Left hindlimb (tissue), 1 donor: ENCODE measurements at places on chromosomes 1 and 21.
A peak's percentile ranks its signal among the peaks of the same experiment; 100 is the strongest.

- DNase-seq: no peak
Measured at GRCh38 chr1:64986903-64987871, 20.8 kb upstream of the JAK1 start.

- DNase-seq: no peak
Measured at GRCh38 chr1:48673332-48674105, 103.2 kb downstream of the BEND5 start.

DNA sequence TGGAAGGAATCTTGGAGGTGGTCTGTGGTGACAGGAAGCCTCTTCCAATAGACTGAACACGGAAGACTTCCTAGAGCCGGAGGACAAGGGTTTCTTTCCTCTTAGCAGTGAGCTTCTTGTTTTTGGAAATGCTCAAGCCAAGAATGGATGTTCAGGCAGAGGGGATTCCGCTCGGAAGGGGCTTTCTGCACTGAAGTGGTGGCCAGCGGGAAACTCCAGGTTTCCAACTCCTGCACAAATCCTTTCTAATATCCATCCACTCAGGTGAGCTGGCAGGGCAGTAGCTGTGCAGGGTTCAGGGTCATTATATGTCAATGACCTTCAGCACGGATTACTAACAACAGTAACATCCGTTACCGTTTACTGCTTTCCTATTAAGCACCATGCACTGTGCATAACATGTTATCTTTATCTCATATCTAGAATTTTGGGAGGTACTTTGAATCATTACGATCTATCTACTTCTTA, 573 bp upstream of the CPT2 start:
- DNase-seq: no peak

DNA sequence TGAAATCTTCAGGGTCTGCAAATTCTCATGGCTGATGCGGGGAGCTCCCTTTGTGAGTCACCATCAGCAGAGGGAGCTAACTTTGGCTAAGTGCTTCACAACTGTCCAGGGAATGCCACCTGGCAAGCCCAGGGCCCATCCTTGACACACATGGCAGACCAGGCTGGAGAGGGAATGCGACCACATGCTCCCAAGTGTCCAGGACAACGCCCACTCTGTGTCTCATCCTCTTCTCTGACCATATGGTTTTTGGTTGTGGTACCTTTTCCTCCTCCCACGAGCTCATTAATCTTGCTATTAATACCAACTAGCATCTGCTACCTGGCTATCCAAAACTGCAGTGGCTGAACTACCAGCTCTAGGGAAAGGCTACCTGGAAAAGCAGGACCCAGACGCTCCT, 37.1 kb upstream of the CLSTN1 start:
- DNase-seq: no peak

DNA sequence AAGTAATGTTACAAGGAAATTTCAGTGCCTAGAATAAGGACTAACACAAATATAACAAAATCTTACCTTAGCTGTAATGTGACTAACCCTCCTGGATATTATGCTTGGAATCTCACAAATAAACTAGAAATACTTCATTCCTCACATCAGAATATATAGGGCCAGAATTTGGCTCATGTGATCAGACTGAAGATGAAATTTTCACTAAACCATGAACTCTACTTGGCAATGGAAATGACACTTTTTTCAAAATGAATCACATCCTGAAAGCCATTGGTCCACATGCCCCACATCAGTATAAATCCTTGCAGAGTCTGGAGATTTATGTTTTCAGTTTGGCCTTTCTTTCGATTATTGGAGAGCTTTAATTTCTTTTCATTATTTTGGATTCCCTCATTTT, 227.8 kb downstream of the NRIP1 start:
- DNase-seq: no peak

DNA sequence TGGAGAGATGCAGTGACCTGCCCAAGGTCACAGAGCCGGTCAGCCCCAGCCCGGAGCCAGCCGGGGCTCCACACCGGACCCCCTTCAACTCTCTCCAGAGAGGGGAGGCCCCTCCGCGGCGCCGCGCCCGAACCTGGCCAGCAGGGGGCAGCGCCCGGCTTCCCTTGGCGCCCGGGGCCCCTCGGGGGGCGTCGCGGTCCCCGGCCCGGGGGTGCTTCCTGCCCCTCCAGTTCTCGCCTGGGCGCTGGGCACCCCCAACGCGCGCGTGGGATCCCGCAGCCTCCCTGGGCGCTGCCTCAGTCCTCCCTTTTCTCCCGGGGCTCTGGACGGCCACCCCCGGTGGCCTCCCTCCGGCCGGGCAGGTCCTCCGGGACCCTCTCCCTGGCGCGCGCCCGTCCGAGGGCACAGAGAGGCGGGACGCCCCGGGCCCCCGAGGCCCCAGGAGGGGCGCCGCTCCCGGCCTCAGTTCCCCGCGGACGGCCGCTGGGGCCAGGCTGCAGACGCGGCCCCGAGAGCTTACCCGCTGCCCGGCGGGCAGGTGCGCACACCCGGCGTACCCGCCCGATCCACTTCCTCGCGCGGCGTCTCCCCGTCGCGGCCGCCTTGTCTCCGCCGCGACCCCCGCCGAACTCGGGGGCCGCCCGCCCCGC, 406 bp downstream of the HTR1D start:
- no peak for DNase-seq

DNA sequence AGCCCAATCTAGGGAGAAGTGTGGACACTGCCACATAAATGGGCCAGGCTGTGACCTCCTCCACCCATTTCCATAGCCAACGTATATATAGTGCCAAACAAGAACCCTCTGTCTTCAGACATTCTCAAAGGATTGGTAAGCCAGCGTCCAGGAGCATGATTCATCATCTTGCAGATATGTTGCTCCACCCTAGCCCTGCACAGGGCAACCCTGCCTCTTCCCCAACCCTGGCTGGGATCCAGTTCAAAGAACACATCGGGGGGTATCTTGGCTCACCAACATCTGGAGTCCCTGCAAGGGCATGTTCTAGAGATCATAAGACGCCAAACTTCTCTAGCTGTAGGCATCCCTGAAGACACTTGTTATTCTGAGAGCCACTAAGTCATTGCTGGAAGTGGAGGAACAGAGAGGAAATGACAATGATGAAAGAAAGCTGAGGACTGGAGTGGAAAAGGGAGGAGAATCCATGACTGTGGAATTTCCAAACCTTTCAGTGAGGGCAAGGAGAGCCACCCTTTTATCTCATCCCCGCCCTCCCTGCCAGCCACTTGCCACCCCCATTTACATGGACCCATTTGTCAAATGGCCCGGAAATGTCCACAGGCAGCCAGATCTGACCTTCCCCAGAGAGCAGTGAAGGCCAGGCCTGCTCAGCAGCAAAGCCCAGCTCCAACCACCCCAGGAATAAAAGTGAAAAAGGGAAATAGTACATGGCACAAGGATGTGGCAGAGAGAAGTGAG, 144.1 kb upstream of the CTTNBP2NL start:
- no peak for DNase-seq

DNA sequence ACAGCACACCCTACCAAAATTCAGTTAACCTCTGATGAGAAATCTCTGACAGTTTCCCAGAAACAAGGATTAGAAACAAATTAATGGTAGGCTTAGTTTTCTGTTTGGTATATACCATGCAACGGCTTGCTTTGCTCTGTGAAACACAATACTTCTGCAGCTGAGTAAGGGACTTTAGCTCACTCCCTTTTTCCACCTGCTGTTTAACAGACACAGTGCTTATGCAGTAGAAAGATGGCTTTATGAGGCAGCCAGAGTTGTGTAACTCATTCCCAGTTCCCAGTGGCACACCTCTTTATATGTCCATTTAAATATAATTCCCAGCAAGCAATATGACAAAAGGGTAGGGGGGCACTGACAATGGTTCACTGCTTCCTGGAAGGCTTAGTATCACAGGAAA, 124.0 kb downstream of the PIGK start:
- DNase-seq: no peak

- DNase-seq: no peak
Measured at GRCh38 chr1:84430546-84430945, 32.3 kb downstream of the DNASE2B start.

DNA sequence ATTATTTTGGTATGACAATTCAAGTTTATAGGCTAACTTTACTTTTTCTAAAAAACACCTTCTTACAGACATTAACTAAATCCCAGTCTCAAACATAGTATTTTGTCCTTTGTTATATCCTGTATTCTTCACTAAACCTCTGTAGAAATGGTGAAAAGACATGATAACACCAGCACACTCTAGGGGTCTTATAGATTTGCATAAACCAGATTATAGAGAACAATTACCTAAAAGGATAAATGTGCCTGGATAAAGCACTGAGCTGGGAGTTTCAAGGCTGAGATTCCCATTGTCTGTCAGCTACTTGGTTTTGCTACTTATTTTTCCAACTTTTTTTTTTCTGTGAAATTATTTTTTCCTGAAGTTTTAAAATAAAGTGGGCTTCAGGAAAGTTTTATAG, 1288.6 kb upstream of the TMPRSS15 start:
- DNase-seq: no peak

DNA sequence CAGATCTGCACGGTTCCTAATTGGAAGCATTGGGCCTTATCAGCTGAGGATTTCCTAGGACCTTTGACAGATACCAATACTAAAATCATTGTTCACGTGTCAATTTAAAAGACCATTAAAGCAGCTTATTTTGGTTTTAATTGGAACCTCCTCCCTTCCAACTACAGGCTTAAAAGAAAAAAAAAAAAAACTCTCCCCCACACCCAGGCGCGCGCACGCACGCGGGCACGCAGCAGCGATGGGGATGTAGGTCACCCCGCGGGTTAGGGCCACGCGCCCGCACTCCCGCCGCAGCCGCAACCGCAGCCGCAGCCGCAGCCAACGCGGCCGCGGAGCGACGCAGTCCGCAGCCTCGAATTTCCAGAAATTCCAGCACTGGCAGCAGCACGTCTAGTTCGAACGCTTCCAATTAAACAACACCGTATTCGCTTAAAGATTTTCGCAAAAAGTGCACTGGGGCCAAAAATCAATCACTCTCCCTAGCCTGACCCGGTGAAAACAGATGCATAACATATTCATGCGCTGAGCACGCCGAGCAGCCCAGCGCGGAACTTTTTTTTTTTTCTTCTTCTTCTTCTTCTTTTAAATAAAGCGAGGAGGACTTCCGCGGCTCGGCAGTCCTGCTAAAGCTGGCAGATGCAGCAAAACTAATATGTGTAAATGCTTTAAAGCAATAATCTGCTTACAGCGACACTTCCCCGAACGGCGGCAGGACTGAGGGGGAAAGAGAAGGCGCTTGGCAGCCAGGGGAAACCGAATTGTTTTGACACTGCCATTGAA, 13.3 kb upstream of the BARHL2 start:
- no peak for DNase-seq

GRCh38 chr1:155858800-155859233, 550 bp upstream of the SYT11 start:
- no peak for DNase-seq

GRCh38 chr1:1779691-1780597, 1.7 kb upstream of the NADK start:
- peak; percentile 43 for DNase-seq

DNA sequence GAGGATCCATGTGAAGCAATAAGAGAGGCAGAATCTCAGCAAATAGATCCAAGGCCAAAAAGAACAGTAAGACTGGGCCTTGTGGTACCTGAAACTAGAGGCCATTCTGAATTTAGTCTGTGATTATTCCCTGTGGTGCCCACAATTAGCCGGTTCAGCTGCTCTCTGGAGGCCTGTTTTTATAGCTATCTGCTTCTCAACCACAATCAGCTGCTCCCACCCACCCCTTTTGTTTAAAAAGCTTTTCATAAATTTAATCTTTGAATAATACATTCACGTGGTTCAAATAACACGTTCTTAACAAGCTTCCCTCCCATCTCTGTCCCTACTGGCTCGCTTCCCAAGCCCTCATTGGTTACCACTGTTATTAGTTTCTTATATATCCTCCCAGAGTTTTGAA, 18.0 kb downstream of the UBE2T start:
- DNase-seq: no peak

DNA sequence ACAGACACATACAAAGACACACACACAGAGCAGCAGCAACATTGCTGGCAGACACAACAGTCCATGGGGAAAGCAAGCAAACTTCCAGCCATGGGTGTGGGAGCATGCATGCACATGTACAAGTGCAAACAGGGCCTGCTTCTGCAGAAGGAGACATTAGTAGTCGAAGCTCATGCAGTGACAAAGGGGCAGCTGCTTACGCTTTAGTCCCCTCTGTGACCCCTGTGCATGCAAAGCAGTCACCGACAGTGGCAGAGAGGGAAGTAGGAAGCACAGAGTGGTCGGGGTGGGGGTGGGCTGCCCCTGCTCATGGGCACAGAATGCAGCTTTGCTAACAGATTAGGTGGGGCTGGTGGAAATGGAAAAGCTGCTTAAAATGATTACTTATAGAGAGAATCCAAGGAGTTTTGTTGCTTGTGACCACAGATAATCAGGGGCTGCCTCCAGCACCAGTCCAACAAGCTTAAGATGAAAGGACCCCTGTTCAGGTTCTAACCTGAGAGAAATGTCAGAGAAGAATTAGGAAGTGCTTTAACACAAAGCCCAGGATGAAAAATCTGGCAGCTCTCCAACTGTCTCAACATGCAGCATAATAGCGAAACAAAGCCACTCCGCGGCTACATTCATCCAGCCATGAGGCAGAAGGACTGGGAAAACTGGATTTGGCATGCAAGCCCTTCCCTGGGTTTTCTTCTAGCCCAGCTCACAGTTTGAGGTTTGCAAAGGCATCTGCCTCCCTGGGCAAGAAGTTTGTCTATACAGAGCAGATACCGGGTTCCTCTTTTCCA, 378.9 kb downstream of the KCNH1 start:
- no peak for DNase-seq

- no peak for DNase-seq
Measured at GRCh38 chr1:152107031-152107983, 7.9 kb downstream of the TCHH start.

GRCh38 chr1:186082235-186082937, 292.7 kb downstream of the TPR start:
- DNase-seq: peak; percentile 62

DNA sequence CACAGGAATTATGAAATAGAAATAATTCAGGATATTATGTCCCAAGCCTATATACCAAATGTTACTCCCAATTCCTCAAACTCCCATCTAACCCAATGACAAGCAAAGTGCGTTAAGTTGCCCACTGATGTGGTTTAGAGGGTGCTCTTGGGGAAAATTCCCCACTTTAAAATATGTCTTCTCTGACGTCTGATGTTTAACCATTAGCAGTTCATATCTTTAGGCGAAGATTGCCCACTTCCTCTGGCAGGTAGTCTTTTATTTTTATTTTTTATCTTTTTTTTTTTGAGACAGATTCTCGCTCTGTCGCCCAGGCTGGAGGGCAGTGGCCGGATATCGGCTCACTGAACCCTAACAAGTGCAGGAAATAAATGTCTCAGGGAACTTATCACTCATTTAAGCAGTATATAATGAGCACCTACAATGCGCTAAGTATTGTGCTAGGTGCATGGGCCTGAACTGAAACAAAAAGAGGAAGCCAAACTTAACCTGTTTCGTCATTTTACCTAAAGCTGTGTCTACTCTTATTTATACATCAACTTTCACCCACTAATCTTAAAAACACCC, 1.3 kb upstream of the LYST start:
- DNase-seq: no peak
